ENCODE measurements at places on chromosomes 6 and 20. TPM values are rescaled to one million over a fixed set of nuclear protein-coding genes. Genes with fewer than 3 reads are reported as not detected.

DNA sequence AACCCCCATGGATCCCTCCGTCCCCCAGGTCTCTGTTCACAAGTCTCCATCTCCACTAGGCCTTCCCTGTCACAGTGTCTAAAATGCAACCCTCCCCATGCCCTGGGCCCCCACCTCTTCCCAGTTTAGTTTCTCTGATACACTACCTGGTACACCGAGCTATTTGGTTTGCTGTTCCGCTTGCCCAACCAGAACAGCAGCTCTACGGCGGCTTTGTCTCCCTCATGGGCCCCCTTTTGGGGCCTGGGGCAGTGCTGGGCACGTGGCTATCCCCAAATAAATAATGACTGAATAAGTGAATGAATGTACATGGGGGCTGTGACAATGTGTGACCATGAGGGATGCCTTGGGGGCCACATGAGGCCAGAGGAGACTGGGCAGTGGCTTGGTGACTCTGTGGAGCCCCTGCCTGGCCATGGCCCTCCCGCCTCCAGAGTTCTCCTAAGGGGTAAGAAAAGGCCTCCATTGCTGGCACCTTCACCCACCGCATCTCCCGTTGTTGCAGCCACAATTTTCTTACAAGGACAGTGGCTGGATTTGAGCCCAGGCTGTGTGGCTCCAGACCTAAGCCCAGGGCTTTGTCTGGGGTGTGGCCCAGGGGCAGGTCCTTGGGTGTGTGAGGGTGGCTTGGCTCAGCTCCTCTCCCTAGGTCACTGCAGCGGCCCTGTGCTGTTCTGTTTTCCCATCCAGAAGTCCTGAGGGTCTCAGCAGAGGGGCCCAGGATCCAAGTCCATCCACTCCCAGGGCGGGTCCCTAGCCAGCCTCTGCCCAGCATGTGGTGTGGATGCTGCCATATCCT lies 408.5 kb upstream of the SULF2 start:
- no peak for DNase-seq

- DNase-seq = no peak
Observed at GRCh38 chr6:75419416-75419815, 74.2 kb downstream of the FILIP1 start.

DNA sequence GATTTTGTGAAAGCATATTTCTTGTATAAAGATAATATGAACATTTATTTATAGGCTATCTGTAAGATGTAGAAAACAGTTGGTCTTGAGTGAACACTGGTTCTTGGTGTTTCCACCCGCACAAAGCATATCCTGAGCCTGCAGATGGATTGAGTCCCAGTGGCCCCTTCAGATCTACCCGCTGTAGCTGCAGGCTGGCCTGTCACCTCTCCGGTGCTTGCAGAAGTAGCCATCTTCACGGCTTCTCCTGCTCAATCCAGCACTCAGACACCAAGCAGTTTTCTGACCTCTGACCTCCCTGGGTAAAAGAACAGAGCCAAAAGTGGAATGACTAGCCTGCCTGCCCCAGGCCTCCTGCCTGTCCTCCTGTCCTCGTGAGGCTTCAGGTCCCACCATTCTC lies 22.7 kb downstream of the LYRM2 start:
- DNase-seq = no peak

DNA sequence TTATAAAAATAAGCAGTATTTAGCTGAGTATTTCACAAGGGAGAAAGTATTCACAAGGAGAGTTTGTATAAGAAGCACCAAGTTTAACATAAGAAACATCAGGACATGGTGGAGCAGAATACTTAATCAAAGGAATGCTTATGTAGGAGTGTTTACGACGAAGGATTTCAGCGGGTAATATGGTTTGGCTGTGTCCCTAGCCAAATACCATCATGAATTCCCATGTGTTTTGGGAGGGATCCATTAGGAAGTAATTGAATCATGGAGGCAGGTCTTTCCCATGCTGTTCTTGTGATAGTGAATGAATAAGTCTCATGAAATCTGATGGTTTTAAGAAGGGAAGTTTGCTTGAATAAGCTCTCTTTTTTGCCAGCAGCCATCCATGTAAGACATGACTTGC lies 1099.1 kb upstream of the ADGRB3 start:
- no peak for DNase-seq

- no peak for DNase-seq
Observed at GRCh38 chr6:169571123-169571962, 130.5 kb downstream of the WDR27 start.

DNA sequence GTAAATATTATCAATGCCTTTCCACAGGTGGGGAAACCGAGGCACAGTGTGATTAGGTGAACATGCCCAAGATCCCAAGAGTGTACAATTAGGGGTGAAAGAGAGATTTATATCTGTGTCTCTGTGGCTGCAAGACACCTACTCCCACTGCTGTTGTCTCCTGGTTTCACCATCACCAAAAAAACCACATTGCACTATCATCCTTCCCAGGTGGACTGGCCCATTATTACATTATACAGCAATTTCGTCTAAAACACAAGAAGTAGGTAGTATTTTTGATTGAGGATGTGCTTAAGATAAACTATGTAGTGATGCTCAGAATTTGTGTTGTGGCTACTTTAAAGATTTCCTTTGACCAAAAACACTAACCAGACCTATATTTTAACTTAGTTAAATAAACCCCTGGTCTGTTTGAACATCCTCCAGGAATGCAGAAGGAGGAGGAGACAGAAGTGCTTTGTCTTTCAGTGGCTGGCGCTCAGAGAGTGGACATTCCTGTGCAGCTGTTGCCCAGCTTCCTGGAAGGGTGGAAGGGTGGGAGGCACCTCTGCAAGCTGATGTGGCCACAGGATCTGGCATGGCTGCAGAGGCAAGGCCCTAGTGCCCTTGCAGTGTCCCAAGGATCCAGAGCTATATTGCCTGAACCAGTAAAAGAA lies 23.8 kb downstream of the DCBLD1 start:
- no peak for DNase-seq

- peak; percentile 40 for DNase-seq
Observed at GRCh38 chr6:134247231-134247833, 70.6 kb downstream of the SGK1 start.

DNA sequence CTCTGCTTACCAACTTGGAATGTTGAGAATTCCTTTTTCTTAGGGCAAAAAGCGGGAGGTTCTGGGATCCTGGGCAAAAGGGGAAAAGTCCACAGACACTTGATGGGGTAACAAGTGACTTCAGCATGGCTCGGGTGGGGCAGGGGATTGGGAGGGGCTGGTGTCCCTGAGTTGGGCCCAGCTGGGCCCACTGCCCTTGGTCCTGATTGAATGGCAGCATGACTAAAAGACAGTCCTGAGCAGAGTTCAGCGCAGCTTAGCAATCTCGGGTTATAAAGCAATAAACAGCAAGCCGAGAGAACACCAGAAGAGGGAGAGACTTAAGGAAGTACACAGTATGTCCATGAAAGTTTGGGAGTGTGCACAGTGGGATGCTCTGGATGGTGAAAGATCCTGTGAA lies 5.6 kb downstream of the PPP2R5D start:
- DNase-seq = peak; percentile 89

- no peak for DNase-seq
Observed at GRCh38 chr20:9520086-9520485, 5.7 kb downstream of the LAMP5 start.

DNA sequence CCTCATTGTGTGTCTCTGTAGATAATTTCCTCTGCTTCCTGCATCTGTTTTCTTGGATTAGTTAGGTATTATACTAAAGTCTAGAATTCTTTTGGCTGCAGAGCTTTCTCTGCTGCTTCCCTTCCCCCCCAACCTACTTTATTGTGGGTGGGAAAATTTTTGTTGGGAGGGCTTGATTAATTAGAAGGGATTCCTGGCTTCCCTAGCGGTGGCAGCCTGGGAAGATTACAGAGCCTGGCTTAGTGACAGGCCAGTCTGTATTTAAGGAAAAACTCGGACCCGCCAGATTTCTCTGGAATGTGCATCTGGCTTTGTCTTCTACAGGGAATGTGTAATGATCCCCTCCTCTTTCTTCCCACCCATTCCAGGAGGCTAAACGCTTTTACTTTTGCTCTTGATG lies 31.2 kb downstream of the SLX4IP start:
- no peak for DNase-seq

GRCh38 chr20:51828762-51829161 lies 26.4 kb upstream of the SALL4 start:
- no peak for DNase-seq

DNA sequence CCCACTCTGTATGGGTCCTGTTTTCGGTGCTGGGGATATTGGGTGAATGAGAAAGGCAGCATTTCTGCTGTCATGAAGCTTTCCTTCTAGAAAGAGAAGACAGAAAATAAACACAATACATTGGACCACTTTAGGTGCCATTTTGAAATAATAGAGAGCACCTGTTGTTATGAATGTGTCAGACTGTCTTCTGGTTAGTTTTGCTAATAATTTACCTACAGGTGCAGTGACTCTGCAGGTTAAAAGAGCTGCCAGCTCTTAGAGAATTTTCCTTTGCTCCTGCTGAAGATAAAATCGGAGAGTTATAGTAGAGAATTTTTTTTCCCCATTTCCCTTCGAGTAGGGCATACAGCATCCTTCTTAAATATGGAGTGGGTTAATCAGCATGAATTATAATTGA lies 21.9 kb upstream of the GCLC start:
- DNase-seq = no peak

- no peak for DNase-seq
Observed at GRCh38 chr20:59708326-59708725, 104.0 kb downstream of the PHACTR3 start.

DNA sequence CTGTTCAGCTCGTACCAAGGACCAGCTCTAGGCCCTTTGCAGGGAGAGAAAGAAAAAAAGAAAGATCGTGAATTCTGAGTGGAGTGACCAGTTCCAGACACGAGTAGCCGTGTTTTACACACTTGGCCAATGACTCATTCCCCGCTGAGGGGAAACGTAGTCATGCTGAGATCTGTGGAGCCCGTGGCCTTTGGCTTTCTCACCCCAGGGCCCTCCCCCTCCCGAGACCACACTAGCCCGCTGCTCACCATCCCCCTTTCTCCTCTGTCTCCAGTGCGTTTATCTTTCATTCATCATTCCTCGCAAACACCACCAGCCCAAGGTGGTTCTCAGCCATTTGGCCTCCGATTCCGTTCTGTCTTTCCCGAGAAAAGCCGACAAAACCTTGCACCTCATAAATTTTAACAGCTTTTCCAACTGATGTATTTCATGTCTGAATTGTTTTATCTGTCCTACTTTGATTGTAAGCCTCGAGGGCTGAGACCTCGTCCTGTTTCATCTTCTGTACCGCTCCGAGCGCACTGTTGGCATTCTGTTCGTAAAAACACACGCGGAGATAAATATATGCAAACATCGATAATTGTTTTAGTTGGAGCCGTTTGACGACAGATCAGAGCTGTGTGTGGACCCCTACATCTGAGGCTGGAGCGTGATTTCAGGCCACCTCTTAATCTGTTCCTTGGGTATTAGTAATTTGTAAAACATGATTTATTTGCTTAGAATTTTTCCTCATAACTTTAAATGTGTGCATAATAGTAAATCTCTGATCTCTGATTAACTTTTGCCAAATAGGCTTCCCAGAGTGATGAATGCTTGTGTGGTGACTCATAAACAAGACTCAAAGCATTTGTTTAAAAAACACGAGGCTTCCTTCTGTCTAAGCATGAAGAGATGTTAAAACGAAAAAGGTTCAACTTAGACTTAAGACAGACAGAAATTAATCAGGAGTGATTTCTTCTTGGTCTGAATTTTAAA lies 336.6 kb downstream of the CDH4 start:
- no peak for DNase-seq

DNA sequence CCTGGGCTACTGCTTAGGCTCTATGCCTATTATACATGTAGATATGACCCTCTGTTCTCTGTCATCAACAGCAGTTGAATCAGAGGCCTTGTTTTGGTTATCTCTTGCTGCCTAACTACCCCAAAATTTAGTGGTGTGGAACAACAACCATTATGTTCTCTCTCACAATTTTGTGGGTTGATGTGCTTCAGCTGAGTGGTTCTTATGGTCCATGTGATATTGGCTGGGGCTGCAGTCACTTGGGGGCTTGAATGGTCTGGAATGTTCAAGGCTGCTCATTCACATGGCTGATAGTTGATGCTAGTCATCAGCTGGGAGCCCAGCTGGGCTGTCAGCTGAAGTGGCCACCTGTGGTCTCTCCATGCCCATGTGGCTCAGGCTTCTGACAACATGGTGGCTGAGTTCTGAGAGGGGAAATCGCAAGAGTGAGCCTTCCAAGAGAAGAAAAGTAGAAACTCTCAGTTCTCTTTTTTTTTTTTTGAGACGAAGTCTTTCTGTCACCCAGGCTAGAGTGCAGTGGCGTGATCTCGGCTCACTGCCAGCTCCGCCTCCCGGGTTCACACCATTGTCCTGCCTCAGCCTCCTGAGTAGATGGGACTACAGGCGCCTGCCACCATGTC lies 47.8 kb downstream of the SHLD1 start:
- no peak for DNase-seq

DNA sequence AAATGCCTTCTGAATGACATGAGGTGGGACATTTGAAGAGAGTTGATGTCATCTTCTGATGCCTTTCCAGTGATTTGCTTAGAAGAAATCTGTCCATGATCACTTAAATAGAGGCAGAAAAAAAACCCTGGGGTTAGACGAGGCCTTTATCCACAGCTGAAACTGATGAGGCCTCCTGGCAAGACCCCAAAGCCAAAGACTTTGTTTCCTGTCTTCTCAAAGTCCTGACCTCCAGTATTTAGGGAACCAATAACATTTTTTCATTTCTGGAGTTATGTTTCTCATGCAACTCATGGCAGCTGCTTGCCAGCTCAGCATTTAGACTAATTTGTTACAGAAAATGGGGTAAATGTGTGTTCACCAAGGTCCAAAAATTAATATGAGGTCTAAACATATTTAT lies 248.0 kb upstream of the PRDM1 start:
- DNase-seq = no peak

DNA sequence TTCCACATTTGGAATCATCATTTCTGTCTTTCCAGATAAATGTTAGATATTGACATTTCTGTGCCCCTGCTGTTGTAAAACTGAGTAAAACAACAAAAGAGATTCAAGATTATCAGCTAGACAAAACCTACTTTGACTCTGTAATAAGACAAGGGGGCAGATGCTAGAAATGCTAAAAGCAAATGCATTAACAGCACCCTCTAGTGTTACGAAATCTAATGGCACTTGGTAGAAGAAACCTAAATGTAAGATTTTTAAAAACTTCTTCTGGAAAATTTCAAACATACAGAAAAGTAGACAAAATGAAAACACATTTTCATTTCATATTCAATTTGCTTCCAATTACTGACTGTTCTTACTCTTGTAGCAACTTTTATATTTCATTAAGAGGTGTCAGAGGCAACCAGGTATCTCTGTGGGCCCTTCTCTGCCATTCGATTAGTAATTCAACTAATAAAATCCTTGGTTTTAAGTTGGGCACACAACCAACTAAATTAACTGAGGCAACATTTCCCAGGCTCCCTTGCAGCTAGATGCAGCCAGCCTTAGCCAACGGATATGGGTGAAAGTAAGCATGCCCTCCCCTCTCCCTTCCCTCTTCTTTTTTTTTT lies 45.0 kb downstream of the SLC23A2 start:
- DNase-seq = peak; percentile 60

GRCh38 chr6:7541175-7542064 lies at the start of gene DSP:
Gene DSP (plus strand): TSS chr6:7541671. CDS start chr6:7541916, 245 bp downstream.
- DNase-seq = peak; percentile 91

PCSK2 gene
- 1.1 TPM for polyA plus RNA-seq

CFB gene
- polyA plus RNA-seq = 72.1 TPM

SFT2D1 gene
- 81.0 TPM for polyA plus RNA-seq

PGM3 gene
- polyA plus RNA-seq = 7.8 TPM

ABHD16A gene
- 63.8 TPM for polyA plus RNA-seq

GJA10 gene
- polyA plus RNA-seq = not detected

PARD6B gene
- polyA plus RNA-seq = 9.2 TPM

MATN4 gene
- 0.07 TPM for polyA plus RNA-seq

TDP2 gene
- 419 TPM for polyA plus RNA-seq

C20orf204 gene
- polyA plus RNA-seq = 1.8 TPM

ID4 gene
- polyA plus RNA-seq = 4.6 TPM

TMEM244 gene
- not detected for polyA plus RNA-seq

TFAP2C gene
- polyA plus RNA-seq = 0.18 TPM

IP6K3 gene
- 0.54 TPM for polyA plus RNA-seq

Measured in small intestine (tissue), 16 donors.